ENCODE measurements at places on chromosomes 5 and 9. TPM values are rescaled to one million over a fixed set of nuclear protein-coding genes. Genes with fewer than 3 reads are reported as not detected.

SLC6A18 gene
- total RNA-seq = not detected

DNA sequence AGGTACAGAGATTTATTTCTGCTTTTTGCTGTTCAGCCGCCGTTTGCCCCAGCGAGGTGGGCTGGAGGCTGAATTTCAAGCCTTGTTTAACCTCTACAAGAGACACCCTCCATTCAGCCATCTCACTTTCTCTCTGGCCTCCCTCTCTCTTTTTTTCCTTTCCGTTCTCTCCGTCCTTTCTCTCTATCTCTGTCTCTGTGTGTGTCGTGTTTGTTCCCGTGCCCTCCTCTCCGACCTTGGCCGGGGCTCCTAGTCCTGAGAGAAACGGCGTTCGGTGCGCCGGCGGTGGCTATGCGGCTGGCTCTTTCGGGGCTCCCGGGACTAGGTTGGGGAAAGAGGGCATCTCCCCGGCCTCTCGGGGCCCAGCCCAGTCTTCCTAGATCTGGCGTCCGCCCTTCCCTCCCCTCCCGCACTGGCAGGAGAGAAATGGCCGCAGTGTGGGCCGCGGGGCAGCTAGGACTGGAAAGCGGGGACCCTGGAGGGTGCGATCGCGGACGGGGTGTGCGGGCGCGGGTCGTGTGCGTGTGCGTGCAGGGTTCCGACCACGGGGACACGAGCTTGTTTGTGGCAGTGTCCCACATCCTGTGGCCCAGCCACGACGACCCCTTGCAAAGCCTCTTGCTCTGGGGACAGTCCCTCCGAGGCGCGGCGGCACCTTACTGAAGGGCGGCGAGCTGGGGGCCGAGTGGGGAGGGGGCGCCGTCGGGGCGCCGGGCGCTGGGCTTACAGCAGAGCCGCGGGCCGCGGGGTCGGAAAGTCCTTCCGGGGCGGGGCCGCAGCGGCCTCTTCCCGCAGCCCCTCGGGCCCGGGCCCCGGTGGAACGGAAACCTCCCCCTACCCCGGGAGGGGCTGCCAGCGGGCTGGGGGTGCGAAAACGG lies 5.7 kb downstream of the LHX2 start:
- H3K4me1 ChIP-seq = peaks cover 49% of the 10 kb centered on the region
- DNase-seq = no peak
- H3K36me3 ChIP-seq = no peaks in the 10 kb centered on the region
- peak overlapping the region; percentile 56 for H3K4me3 ChIP-seq

DNA sequence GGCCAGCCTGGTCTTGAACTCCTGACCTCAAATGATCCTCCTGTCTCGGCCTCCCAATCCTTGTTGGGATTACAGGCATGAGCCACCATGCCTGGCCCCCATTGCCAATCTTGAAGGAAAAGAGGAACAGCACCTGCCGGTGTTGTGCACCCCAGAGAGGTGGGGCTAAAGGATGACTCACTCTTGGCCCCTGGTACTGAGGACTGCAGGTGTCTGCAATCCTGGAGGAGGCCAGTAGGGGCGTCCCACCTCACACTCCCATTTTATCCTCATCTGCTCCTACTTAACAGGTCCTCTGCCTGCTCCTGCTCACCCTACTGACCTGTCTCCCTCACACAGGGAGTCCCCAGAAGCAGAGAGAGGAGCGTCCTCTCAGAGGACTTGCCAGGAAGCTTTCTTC lies 390.4 kb downstream of the ARHGEF28 start:
- no peak for DNase-seq
- H3K4me3 ChIP-seq = no peak overlapping the region
- H3K27me3 ChIP-seq = peaks cover 27% of the 10 kb centered on the region
- H3K27ac ChIP-seq = no peak overlapping the region
- no peaks in the 10 kb centered on the region for H3K4me1 ChIP-seq

DNA sequence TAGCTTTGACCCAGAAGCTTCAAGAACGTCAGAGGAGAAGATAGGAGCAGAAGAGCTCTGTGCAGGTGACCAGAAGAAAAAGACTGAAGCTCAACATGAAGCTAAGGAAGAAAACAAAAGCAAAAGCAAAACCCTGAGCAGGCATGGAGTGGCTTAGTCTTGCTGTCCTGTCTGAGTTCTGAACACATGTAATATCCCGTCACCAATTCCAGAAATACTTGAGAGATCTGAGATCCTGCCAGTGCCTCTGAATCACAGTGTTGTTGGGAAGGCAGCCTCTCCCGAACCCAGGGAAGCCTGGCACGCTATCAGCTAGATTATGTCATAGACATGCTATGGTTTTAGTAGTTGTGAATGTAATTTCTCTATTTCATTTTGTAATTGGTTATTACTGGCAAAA lies 235.7 kb downstream of the ICE1 start:
- H3K36me3 ChIP-seq = no peaks in the 10 kb centered on the region
- H3K27me3 ChIP-seq = peaks cover 28% of the 10 kb centered on the region
- H3K27ac ChIP-seq = no peak overlapping the region
- DNase-seq = no peak

DNA sequence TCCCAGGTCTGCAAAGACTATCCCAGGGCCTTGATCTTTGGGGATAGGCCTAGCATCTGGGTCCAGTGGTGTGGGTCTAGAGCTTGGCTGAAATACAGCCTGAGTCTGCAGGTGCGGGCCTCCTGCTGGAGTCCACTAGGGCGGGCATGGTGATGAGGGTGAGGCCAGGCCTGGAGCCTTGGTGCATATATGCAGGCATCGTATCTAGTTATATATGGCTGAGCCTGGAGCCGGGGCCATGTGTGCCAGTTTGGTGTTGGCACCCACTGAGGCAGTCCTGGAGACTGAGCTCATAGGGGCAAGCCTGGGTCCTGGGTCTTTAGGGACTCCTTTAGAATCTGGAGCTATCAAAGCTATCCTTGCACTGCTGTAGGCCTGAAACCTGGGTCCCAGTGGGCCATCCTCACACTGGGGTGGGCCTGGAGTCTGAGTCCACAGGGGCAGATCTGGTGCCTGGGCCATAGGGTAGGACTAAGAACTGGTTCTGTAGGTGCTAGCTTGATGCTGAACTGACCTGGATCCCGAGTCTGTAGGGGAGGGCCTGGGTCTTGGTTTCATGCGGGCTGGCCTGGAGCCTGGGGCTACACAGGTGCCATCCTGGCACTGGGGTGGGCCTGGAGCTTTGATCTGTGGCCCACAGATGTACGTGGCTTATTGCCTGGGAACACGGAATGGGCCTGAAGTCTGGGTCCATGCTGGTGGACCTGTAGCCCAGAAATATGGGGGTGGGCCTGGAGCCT lies 346.5 kb upstream of the MEF2C start:
- DNase-seq = no peak
- H3K27me3 ChIP-seq = no peaks in the 10 kb centered on the region
- no peak overlapping the region for H3K4me3 ChIP-seq
- H3K36me3 ChIP-seq = no peaks in the 10 kb centered on the region

GRCh38 chr5:145495741-145496140 lies 339.4 kb downstream of the PRELID2 start:
- H3K36me3 ChIP-seq = no peaks in the 10 kb centered on the region
- no peak overlapping the region for H3K4me3 ChIP-seq
- H3K4me1 ChIP-seq = no peaks in the 10 kb centered on the region

Measured in activated naive CD4-positive, alpha-beta T cell treated with anti-CD3 and anti-CD28 coated beads for 36 hours (primary cell).